Central memory CD4-positive, alpha-beta T cell (primary cell): ENCODE measurements at places on chromosomes 4 and X.
A peak's percentile ranks its signal among the peaks of the same experiment; 100 is the strongest.

DNA sequence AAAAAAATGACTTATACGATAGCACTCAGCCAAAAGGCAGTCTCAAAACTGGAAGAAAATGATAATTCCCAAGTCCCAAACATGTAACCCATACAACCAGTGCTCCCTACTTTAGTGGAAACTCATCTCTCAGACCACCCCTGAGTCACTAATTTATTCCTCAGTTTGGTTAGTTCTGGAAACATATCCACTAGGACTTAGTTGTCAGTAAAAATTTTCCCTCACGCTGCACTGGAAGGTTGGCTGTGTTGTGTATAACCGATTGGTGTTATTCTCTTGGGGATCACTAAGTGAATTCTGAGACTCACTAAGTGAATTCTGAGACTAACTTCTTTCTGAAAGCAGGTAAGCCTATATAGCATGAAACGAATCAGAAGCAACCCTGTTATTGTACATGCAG is 48.5 kb upstream of the GAB1 start:
- DNase-seq: no peak

- DNase-seq: no peak
These were observed 1.2 kb upstream of the TMEM144 start for GRCh38 chr4:158208963-158209640.

DNA sequence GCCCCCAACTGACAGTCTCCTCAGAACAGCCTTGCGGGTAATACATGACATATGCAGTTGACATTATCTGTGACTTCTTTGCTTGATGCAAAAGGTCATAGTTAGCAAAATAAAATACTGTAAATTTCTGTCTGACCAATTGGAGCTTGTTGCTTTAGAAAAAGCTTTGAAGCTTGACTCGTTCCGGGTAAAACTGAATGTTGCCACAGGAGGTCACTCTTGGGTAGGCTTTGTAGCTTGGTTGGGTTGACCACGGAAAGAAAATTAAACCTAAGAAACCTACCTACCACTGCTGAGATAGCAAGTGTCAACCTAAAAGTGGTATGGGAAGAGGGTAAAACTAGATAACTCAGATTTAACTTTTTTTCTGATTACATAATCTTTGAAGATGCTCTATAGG is 23.2 kb downstream of the PRPS2 start:
- DNase-seq: peak; percentile 12

GRCh38 chr4:176817204-176817603 is 24.5 kb upstream of the VEGFC start:
- no peak for DNase-seq

DNA sequence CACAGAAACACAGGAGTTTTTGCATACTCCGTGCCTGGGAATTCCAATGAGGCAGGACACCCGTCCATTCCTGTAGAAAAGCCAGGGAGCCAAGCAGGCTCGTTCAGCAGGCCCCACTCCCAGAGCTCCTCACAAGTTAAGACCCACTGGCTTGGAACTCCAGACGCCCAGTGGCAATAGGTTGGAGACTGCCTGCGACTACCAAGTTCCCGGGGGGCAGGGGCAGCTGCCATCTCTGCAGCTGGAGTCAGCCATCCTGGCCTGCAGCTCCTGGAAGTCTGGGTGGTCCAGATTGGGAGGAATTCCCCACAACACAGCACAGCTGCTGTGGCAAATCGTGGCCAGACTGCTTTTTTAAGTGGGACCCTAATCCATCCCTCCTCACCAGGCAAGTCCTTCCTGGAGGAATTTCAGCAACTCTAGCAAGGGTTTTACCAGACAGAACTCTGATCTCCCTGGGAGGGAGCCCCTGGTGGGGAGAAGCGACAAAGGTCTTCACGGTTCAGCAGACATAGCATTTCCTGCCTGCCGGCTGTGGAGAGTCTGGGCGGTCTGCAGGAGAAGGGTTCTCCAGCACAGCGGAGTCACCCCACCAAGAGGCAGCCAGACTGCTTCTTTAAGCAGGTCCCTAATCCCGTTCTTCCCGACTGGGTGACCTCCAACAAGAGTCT is 231.9 kb downstream of the STPG2 start:
- DNase-seq: no peak

GRCh38 chr4:115287426-115287825 is 174.0 kb upstream of the NDST4 start:
- no peak for DNase-seq

DNA sequence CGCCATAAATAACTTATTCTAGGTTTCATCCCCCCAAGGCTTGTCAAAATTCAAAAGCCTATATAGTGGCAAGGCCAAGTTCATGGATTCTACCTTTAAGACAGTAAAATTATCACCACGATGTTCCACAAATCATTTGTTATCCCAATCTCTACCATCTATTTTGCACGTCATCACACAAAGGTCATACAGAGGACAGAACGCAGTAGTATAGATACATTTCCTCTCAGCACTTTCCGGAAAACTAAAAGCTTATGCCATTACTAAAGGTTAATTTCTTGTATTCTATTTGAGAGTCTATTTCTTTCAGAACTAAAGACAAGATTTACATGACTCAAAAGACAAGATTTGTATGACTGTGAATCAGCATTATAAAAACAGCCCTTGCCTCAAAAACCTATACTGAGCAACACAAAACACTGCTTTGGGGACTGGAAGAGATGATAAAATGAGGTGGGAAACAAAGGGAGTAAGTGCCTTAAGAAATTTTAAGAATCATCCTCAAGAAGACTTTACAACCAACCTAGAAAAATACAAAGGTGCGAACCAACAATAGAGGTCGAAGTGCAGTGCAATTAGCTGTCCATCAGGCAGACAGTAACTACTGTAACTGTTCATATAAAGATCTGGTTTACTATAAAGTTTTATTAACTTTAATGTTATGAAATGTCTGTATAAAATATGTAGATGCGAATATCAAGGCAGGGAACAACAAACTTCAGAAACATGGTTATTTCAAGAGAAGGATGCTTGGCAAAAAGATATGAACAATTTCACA is 7.6 kb downstream of the UBE2D3 start:
- peak; percentile 74 for DNase-seq

DNA sequence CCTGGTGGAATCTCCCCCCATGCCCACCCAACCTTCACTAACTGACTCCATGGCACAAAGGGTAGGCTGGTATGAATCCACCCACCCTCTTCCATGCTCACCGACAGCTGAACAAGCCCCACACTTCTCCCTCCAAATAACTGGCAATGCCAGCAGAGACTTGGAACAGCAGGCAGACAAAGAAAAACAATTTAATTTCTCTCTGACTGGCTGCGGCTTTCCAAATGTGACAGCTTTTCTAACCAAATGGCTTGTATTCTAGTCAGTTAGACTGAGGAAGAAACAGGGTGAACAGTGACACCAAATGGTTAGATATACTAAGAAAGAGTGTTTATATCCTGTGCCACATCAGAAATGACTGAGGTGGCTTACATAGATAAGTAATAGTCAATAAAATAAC is 199.3 kb upstream of the ADAMTS3 start:
- DNase-seq: no peak

- DNase-seq: no peak
These were observed 163.8 kb downstream of the ATRX start for GRCh38 chrX:77622233-77622632.

- no peak for DNase-seq
These were observed 62.3 kb upstream of the ADAMTS3 start for GRCh38 chr4:72631296-72631695.

GRCh38 chrX:12421918-12422317 is 283.6 kb downstream of the FRMPD4 start:
- no peak for DNase-seq

- DNase-seq: no peak
These were observed 93.6 kb downstream of the SLC34A2 start for GRCh38 chr4:25749150-25749794.

DNA sequence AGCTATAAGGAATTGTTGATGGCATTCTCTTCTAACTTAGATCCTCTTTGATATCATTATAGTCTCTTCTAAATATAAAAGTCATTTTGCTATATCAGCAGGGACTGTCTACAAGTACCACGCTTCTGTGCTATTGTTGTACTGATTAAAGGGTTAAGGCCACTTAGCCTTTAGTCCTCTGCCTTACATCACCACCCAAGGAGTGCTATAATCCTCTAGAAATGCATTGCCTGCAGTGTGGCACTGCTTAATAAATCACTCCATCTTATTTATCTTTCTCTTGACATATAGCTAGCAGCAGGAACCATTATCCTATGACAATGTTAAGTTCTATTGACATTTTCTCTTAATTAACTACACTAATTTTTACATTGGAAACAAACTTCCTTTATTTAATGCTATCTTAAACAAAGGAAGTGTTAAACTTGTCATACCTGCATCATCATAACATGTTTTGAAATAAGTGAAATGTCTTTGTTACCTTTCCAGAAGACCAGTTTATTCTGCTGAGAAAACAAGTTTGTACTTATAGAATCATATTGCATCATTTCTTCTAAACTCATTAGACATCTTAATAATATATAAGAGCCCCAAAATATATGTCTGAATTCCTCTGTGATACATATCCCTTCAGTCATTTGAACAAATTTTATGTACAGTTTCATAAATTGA is 360.9 kb upstream of the ATOH1 start:
- DNase-seq: no peak

DNA sequence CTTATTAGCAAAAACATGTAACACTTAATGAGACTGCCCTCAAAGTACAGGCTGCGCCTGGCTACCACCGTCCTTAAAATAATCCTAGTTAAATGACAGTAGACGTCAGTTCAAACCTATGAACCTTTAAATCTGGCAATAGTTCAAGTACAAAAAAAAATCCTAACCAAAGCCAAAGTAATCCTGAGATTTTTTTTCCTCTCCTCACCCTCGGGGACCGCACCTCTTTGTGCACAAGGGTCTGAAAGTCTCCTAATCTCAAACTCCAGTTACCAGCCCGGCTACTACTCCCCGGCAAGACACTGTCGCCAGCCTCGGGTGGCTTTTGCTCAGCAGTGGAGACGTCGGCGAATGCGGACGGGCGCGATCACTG is 439 bp downstream of the SEC31A start:
- no peak for DNase-seq

DNA sequence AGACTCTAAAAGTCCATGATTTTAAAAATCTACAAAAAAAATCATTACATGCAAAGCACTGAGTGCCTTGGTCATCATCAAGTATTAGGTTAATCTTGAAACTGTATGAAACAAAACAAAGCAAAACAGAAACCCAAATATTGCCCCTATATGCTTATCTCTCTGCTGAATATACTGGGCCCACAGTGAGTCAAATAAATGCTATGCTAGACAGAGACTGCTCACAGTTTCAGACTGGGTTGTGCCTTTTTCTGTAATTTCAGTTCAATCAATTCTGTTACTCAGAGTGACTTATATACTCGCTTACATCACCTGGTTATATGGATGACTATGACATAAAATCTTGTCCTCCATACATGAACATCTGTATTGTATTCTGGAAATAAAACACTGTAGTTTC is 257.1 kb upstream of the ACTRT1 start:
- DNase-seq: no peak
